Hepatocyte (in vitro differentiated cells): ENCODE measurements at places on chromosomes 3 and 15.

GRCh38 chr3:78913711-78914110 is 854.1 kb downstream of the ROBO1 start:
- DNase-seq: no peak

- DNase-seq: no peak
Measured at GRCh38 chr15:50390554-50391264, 33.5 kb upstream of the USP8 start.

DNA sequence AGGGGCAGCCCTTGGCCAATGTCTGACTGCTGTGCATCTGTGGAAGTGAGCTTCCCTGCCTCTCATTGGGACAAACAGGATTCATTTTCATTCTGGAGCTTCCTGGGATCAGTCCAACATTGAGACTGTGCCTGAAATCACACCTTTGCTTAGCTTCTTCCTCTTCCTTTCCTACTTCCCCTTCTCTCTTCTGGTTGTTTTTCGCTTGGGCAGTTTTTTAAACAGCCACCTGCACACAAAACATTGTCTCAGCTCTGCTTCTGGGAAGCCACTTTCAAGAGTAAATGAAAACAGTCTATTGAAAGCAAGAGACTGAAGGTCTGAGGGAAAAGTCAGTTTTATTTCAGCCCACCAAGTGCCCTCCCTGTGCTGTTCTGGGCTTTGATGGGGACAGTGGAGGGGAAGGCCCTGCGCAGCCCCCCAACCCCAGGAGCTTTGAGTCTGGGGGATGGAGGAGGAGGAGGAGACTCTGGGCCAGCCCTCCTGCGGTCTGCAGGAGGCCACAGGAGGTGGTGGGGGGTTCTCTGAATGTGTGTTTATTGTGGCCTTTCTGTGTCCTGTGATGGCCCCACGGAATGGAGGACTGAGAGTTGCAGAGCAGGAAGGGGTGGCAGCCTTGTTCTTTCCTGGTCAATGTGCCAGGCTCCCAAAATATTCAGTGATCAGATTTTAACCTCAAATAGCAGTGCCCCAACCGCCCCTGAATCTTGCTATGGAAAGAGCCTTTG is 7.8 kb upstream of the ISLR2 start:
- DNase-seq: no peak

DNA sequence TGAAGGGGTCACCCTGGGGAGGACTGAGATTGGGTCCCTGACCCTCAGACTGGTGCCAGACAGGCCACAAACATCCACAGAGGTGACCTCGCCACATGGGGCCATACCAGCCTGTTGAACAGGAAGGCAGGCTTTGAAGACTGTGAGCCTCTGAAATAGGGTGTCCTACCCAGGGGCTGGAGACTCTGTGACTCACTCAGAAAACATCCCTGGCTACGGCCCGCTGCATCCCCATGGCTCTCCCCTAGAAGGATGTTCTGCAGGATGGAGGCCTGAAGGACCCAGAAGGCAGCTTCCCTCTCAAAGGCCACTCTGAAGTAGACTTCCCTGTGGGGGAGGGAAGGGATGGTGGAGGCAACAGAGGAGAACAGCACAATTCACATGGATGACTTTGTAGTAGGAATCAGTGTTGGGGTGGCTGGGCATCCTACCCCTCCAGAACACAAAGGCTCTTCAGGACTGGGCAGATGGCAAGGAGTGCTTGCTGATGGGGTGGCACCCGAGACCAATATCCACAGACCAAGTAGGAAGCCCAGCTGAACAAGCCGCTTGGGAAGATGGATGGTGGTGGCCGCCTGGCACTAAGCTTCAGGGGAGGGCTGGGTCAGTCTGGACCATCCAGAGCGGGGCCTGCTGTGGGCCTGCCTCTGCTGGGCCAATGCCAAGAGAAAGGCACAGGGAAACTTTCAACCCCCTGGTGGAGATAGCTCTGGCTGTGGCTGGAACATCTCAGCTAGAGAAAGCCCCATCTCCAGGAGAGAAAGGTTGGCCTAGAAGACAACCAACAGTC is 37.6 kb upstream of the DUSP7 start:
- no peak for DNase-seq

GRCh38 chr15:69808756-69809155 is 289.0 kb downstream of the TLE3 start:
- DNase-seq: no peak
